ENCODE measurements at places on chromosomes 6 and 20.

- no peak for DNase-seq
These were observed 35.5 kb upstream of the NCOA3 start for GRCh38 chr20:47466213-47466612.

DNA sequence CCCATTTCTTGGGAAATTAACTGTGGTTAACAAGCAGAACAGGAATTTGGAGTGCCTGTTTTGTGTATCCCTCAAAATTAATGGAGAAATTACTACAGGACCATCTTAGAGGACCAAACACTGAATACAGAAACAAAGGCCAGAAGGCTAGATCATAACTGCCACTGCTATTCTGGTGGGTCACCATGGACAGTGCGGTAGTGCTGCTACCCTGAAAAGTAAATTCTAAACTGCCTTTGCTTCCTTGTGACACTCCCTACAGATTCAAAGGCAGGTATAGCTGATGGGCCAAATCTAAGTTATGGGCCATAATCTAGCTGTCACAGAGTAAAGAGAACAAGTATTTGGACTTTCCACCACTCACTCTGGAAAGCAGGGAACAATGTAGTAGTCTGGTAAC is 575.8 kb upstream of the ADGRB3 start:
- DNase-seq = no peak

DNA sequence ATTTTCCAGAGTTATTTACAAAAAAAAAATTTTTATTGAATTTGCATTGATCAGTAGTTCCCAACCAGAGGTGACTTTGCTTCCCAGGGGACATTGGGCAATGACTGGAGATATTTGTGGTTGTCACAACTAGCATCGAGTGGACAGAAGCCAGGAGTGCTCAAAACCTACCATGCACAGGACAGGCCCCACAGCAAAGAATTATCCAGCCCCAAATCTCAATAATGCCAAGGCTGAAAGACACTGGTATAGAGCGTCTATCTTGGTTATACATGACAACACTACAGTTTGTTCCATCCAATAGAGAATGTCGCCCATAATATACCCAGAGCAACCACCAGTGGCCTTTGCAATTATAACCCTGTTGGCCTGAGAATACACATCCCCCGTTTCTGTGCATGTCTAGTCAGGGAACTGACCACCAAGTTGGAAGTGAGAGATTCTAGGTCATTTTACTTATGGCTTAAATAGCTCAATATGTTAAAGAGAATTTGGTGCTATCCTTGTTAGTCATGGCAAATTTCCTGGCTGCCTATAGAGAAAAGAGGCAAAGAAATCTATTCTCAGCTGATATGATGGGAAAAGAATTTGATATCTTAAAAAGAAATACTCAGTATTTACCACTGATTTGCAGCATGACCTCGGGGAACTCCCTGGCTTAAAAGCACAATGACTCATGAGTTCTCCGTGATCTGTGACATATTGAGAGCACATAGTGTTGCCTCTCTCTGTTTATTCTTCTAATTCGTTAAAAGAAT is 76.0 kb upstream of the ADTRP start:
- DNase-seq = no peak

DNA sequence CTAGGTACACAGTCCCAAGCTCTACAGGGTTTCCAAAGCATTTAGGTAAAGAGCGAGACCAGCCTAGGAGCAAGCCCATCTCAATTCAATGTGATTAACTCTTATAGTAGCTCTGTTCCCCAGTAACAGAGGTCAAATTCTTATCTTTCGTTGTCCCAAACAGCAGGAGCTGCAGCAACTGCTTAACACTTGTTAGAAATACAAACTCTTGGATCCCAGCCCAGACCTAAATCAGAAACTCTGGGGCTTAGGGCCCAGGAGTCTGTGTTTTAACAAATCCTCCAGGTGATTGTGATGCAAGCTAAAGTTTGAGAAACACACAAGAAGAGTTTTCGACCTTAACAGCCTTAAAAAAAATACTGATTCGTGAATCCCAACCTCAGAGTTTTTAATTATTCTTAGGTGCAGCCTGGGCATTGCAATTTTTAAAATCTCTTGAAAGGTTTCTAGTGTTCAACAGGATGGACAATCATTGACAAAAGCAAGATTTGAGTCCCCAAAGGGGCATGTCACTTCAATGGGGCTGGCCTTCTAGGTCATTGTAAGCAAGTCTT is 127.4 kb upstream of the HCRTR2 start:
- no peak for DNase-seq
